ENCODE measurements at places on chromosomes 3 and 15.

GRCh38 chr15:101242160-101242998 lies 9.5 kb downstream of the CHSY1 start:
- DNase-seq = no peak

- no peak for DNase-seq
These were observed 10.0 kb upstream of the P3H2 start for GRCh38 chr3:190130696-190131095.

- no peak for DNase-seq
These were observed 478.2 kb upstream of the ROBO2 start for GRCh38 chr3:76561494-76562236.

DNA sequence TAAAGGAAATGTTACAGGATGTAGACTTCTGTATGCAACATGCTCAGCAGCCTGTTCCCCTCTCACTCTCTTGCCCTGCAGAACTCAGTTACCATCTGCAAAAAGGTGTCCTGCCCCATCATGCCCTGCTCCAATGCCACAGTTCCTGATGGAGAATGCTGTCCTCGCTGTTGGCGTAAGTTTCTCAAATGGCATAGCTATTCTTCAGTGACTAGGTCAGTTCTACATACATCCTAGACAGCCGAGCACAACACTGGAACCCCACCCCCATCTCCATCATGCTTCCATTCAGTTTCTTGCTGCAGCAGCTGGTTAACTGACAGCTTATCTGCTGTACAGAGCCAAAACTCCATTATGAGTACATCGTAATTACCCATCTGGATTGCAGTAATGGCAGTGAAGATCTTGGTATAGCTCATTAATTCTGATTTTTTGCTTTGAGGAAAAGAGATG lies 4.5 kb downstream of the THBS1 start:
- no peak for DNase-seq

DNA sequence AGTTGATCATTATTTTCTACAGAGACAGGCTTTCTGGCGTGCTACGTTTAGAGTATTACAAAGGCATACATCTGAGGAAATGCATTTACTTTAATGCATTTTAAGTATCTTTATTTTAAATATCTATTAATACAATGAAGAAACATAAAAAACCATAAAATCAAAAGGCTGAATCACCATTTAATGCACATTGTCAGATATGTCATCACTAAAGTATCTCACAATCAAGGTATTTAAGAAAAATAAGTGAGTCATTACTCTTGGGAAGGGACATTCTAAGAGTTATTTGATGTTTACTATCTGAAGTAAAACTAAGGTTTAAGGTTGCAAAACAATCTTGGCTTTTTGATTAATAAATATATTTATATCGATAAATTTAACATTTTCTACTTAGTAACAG lies 102.2 kb downstream of the CTNNB1 start:
- DNase-seq = no peak

DNA sequence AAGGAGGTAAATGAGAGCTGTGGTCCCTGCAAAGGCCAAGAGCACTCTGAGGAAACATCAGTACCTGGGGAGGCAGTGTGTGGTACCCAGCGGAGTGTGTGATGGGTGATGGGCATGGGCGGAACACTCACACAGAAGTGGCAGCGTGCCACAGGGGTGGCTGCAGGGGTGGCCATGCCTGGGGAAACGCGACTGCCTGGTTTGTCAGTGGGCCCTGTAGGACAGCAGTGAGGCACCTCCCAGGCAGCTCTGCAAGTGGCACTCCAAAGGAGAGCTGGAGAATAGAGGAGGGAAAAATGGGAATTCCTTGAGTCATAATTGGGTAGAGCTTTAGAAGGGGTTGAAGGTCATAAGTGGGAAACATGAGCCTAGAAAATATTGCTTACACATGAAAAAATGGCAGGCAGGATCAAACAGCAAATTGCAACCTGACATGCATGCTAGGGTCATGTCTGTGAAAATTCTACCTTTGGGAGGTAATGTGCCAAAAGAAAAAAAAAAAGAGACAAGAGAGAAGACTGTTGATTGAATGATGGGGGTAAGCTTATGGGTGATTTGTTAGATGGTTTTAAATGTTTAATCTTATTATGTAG lies 138.4 kb downstream of the RPLP1 start:
- DNase-seq = no peak

DNA sequence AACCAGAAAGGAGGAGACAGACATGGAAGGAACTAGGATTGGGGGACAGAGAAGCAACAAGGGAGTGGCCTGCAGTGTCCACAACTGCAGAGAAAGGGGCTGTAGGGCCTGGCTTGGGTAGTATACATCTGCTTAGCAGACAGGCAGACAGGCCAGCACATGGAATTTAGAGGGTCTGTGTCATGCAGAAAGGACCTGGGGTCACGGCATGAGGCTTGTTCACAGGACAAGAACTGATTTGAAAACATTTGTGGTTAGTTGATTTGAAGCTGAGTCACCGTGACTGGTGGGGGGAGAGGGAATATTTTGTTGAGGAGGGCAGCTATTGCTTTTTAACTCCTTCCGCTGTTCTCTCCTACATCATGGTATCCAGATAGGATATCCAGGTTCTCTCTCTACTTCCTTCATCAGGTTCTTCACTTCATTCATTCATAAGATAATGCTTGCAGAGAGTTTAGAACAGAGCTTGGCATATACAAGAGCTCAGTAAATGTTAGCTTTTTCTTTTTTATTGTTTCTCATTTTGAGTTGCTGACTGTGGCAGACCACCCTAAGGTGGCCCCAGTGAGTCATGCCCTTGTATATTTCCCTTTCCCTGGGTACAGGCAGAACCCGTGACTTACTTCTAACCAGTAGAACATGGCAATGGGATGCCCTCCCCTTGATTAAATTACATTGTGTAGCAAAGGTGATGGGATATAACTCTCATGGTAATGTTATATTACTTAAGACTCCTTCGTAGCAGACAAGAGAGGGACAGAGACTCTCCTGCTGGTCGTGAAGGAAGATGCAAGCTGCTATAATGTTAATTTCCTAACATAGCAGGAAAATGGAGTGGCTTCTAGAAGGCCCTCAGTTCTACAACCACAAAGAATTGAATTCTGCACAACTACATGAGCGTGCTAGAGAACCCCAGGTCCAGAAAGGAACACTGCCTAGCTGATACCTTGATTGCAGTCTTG lies 95.0 kb upstream of the NMNAT3 start:
- no peak for DNase-seq

- no peak for DNase-seq
These were observed 161.5 kb downstream of the FEZF2 start for GRCh38 chr3:62211675-62212429.

DNA sequence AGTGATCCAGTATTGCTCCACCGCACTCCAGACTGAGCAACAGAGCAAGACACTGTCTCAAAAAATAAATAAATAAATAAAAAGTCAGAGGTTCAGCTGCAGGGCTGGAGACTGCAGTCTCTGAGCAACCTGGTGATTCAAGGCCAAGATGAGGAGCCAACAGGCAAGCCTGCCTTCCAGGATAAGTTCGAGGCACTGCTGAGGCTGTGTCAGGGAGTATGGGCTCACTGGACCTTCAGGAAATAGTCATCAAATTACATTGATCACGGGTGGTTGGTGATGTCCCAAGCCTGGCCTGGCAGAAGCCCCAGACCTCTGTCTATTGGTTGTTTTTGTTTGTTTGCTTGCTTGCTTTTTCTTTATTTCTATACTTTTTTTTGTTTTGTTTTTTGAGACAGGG lies 41.5 kb downstream of the IDH2 start:
- no peak for DNase-seq

DNA sequence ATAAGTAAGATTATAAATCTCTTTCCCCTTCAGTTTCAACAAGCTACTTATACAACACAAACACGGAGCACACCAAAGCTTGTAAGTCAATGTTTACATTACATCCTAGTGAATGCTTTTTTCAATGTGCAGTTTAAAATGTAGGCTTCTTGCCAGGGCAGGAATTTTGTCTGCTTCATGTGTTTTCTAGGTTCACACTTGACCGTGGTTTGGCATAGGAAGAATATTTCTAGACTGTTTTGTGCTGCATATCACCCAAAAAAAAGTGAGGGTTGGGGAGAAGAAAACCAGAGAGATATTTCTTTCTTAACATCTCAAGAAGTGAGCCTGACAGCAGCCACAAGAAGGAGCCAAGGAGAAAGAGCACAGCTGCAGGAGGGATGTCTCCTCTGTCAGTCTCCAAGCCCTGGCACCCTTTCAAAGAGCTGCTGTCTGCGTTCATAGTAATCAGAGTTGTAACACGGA lies 255.8 kb downstream of the MEIS2 start:
- no peak for DNase-seq

DNA sequence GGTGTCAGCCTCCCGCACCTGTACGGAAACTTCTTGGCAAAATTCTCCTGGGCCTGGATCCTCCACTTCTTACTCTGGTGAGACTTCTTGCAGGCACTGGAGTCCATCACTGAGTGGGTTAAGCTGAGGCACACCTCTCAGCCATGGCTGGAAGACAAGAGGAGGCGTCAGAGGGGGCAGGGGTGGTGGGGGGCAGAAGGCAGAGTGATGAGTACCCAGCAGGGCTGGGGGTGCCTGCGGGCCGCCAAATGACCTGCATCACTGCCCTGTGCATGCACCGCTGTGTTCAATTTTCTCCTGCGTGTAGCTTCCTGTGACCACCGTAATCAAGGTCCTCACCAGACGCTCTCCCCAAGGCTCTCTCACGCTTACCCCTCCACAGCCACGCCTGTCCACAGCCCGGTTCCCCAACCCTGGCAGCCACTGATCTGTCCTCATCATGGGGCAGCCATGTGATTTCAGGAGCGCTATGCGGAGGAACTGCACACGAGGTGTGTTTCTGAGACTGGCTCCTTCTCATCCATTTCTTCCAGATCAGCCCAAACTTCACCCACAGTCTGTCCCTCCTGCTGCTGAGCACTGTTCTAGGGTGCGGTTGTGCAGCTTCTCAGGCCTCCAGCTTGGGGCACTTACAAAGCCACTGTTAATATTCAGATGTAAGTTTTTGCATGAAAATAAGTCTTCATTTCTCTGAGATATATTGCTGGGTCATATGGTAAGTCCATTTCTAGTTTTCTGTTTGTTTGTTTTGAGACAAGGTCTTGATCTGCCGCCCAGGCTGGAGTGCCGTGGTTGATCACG lies 5.2 kb downstream of the C3orf22 start:
- DNase-seq = no peak

GRCh38 chr3:23985747-23986544 lies 40.9 kb downstream of the NR1D2 start:
- DNase-seq = no peak

DNA sequence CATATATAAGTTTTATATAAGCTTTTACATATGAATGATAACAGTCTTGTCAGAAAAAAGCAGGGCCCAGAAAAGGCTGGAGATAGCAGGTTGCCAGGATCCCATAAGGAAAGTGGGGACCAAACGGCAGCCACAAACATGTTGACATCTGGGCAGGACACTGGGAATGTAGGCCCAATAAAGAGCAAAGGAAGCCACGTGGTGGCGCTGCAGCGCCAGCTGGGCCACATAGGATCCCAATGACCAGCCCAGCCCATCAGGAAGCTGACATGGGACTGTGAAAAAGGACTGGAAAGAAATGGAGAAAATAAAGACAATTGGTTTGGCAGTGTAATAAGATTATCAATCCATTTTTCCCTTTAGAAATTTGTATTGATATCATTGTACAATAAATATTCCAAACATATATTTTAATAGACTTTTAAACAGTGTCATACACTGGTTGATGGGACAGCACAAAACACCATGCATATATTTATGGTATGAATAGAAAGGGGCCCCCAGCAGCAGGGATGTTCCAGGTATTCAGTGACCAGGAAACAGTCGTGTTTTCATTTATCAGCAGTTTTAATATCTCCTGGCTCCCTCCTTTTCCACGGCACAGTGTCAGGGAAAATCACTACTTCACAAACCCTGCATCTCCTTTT lies 89.0 kb upstream of the STRIT1 start:
- no peak for DNase-seq

GRCh38 chr15:58705105-58705504 lies 44.4 kb downstream of the ADAM10 start:
- DNase-seq = no peak

DNA sequence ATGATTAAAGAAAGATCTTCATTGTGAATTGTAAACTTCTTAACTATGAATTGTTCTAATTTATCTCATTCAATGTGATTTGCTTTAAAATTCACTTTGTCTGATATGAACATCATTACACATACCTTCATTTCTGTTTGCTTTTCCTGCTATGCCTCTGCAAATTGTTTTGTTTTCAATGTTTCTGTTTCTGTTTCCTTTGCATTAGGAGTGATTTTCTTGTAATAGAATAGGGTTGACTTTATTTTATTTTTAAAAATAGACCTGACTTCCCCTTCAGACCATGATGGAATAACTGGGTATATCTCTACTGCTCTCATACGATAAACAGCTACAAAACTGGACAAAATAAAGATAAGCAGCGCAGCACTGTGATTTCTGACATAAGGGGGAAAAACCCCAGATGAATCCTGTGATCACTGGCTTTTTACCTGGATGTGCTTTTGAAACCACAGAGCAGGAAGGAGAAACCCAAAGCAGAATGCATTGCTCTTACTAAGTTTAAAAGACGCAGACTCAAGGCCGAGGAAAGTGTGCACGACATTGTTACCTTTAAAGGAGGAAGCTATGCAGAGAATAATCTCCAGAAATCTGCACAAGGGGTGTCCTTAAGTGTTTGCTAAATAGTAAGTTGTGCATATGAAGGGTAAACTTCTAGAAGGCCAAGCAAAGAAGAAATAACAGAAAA lies 420.2 kb downstream of the TBC1D5 start:
- DNase-seq = no peak

- no peak for DNase-seq
These were observed 112.5 kb upstream of the CADPS start for GRCh38 chr3:62987721-62988120.

- no peak for DNase-seq
These were observed 199.3 kb upstream of the TBC1D5 start for GRCh38 chr3:17941766-17942165.

GRCh38 chr3:110783541-110783940 lies 288.1 kb upstream of the NECTIN3 start:
- no peak for DNase-seq

DNA sequence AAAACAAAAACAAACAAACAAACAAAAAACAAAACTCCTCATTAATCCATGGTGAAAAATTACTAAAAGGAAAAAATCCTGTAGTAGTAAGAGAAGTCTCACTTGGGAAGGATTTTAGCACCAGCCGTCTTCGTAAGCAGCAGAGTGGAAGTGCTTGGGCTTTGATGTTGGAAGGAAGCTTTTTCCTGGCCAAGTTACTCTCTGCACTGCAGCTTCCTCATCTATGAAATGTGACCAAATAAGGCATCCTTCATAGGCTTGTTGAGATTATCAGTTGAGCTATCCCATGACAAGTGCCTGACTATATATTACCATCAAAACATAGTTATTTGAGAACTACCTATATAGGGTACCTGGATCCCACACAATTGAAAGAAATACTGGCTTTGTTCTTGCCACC lies 436.4 kb upstream of the ONECUT1 start:
- no peak for DNase-seq

DNA sequence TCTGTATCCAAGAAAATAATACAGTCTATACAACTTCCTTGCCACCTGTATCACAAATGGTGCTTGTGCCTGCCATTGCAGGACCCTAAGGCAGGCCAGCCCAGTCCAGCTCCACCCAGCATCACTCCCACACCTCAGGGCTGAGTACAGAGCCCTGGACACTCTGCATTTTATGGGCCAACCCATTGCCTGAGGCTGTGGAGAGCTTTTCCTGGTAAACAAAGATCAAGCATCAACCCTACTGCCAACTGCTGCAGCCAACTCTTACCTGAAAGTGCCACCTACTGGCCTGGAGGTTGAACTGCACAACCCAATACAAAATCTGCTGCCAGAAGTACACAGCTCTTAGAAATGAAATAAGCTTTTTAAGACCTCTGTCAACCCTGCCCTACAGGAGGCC lies 1082.2 kb downstream of the NAALADL2 start:
- DNase-seq = no peak

Measured in activated CD4-positive, alpha-beta T cell treated with anti-CD3 and anti-CD28 coated beads, Interleukin-2, amount 50 U/mL, for 4 hours (primary cell).